ENCODE measurements at places on chromosomes 2 and 18.

- no peak for DNase-seq
Measured at GRCh38 chr2:134536296-134536695, 182.5 kb downstream of the TMEM163 start.

DNA sequence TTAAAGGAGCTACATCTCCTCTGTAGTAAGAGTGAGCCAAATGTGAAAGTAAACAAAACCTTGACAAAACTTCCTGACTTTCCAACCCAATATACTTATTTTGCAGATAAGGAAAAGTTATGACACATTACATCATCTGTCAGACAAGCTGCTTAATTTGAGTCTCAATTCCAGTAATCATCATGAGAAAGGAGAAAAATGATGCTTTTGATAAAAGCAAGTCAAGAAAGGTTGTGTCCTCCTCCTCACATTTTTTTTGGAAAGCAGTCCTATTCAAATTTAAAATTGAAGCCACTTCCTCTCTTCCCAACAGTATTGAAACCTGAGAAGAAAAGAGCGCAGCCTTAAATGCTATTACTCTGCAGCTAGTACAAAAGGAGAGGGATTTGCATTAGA, 519.6 kb downstream of the LRP1B start:
- DNase-seq: no peak

- DNase-seq: no peak
Measured at GRCh38 chr2:100813527-100813926, 6.4 kb upstream of the NPAS2 start.

DNA sequence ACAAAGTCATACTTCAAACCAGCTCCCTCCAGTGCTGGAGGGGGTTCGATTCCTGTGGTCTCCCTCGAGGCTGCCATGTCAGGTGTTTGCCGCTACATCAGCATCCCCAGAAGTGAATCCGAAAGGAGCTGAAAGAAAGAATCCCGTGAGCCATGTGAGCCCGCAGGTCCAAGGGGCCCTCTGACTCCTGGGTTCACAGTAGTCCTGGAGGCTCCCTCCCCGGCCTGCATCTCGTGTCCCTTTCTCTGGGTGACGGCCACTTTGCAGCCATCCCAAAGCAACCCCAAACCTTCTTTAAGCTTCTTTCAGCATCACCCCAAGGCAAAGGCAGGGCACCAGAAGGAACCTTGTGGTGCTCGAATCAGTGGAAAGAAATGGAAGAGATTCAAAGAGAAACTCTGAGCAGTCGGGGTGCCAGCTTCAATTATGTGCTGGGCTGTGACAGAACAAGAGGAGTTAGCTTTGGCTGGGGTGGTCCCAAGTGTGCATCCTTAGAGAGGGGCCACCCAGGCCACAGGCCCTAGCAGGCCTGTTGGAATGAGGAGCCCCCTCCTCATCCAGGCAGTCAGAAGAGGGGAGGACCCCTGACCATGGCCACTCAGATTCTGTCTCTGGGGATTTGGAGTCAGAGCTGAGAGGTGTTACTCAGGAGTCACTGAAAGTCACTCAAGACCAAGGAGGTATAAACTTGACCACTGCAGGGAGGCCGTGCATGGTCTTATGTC, 59.7 kb downstream of the CIB4 start:
- DNase-seq: no peak

DNA sequence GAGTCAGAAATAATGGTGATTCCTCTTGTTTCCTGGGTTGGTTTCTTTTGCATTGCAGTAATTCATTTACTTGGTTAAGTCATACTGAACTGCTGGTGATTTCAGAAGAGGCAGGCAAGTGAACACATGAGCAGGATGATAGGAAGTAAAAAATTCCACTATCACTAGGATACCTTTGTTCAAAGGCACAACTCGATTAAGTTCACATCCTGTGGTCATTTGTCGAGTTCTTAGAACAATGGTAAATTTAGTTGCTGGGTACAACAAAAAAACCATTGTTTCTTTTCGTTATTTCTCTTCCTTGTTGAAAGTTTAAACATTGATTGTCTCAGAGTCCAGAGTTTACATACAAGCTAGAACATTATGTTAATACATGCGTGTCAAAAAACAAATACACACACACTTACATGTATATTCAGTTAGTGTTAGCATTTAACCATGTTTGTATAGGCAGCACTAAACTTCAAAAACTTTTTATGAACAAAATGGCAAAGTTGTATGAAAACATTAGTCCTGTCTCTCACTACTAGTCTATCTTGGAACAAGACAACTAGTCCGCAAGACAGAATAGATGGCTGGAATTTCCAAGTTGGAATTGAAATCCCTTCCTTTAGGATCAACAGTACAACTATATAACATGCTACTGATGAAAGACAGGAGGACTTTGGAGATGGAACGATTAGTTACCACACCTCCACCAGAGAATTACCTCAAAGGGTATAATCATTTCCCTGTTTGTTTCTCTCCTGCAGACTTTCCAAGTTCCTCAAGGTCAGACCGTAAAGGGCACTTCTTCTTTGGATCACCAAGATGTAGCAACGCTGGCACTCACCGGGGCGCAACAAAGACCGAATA, 26.2 kb downstream of the STK39 start:
- DNase-seq: no peak

- peak; percentile 79 for DNase-seq
Measured at GRCh38 chr18:76803814-76804213, 18.5 kb upstream of the ZNF236 start.

- DNase-seq: no peak
Measured at GRCh38 chr2:232662486-232663260, 29.3 kb downstream of the EFHD1 start.

- no peak for DNase-seq
Measured at GRCh38 chr18:38221476-38222100, 656.0 kb upstream of the CELF4 start.

DNA sequence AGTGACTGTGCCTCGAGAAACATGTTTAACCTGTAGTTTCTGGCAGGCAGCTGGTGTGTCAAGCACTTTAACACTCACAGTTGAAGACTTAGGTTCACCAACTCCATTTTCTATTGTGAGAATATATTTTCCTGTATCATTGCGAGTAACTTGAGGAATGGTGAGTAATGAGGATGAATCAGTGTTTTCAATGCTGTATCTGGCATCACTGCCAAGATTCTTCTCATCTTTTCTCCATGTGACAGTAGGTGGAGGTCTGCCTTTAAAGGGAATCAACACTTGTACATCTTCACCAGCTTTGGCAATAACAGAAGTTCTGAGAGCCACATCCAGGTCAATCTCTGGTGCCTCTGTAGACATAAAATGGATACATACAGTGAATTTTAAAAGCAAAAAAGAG, 72.8 kb downstream of the PLEKHA3 start:
- DNase-seq: peak; percentile 18

GRCh38 chr2:234291765-234292204, 205.1 kb downstream of the ARL4C start:
- no peak for DNase-seq

GRCh38 chr18:76657911-76658470, 162.9 kb upstream of the ZNF516 start:
- DNase-seq: no peak

- DNase-seq: no peak
Measured at GRCh38 chr18:7567474-7568425, 634 bp downstream of the PTPRM start.

GRCh38 chr2:7592618-7593140, 675.5 kb downstream of the RNF144A start:
- DNase-seq: no peak

GRCh38 chr18:71238974-71239624, 950.3 kb downstream of the SOCS6 start:
- DNase-seq: no peak

DNA sequence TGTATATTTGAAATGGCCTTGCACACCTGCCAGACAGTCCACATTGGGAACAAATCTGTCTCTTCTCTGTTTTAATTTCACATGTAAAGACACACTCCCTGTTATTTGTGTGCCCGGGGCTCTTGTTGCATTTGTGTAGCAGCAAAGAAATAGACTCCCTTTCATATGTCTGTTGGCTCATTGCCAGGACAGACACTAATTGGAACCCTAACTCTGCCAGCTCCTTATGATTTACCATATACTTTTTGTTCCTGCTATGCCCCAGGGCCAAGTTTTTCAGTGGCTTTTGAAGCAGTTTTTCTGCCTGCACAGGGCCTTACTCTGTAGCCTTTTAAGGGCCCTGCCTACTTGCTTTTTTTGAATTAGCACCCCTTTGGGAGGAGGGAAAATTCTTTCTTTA, 396.9 kb downstream of the DLGAP1 start:
- no peak for DNase-seq

GRCh38 chr2:199684832-199685231, 166.2 kb downstream of the FTCDNL1 start:
- DNase-seq: no peak

DNA sequence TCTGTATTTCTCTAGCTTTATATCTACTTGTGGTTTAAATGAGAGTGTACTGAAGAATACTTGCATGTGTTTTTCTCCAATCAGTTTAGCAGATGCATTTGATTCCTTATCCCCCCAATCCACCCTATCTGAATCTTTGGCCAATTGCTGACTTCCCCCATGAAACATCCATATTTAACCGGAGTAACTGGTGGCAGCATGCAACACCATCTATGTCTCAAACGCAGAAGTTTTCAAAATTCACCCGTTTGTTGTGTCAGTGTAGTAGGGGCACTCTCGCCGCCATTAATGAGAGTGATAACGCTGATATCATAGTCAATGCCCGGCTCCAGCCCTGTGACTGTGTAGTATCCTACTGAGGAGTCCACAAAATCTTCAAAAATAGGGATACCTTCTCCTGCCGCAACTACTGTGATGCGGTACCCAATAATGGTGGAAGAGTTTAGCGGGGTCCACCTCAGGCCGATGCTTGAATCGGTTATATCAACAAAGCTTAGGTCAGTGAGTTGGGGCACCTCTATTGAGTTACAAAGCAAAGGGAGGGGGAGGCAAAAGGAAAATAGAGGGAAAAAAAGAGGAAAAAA, 43.1 kb downstream of the FN1 start:
- DNase-seq: no peak

DNA sequence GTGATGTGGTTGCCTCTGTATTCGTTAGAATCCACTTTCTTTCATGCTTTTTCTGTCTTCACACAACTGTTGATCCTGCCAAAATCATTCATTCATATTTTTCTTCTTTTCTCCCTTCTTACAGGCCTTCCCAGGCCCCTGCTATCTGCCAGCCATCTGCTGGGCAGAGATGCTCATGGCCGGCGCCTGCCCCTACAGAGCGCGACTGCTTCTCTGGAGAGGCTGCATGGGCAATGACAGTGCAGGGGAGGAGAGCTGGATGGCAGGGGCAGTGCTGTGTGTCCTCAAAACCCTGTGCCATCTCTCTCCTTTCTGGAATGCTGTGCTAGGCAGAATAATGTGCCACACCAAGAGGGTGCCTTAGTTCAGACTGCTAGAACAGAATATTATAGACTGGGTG, 125.2 kb downstream of the INHBB start:
- DNase-seq: no peak

- DNase-seq: no peak
Measured at GRCh38 chr18:33113416-33113815, 327.1 kb downstream of the CCDC178 start.

- DNase-seq: no peak
Measured at GRCh38 chr2:74863802-74864248, 29.9 kb downstream of the HK2 start.

GRCh38 chr2:215951558-215951957, 61.8 kb downstream of the MREG start:
- no peak for DNase-seq

DNA sequence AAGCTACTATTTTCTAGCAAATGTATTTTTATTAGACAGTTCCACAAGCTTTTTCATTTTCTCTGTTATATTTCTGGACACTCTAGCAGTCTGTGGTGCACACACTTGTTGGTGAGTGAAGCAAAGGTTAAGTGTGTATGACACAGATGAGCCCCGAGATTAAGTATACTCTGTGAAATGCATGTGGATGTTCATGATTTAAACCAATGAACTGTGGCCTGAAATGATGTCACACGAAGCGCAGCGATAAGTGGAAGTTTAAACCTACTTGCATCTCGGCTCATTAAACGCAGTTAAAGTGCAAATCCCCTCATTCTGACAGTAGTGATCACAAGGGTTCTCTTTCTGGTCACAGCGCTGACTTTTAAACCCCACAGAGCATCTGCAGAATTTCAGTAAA, 1488.8 kb upstream of the NXPH2 start:
- no peak for DNase-seq

DNA sequence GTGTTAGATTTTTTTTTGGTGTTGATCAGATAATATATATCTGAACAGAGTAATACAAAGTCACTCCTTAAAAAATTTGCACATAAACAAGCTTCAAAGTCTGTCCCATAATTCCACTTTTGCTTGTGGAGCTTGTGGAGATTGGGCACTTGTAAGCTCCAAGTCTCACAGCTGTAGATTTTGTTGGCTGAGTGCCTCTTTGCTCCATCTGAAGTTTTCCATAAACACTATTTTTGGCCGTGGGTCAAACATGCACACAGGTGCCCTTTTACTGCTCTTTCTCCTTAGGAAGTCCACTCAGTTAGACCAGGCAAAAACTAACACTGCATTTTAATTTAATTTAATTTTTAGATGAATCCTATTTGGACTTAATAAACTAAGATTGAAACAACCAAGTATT, 3.6 kb upstream of the KCNJ13 start:
- DNase-seq: no peak
